ENCODE measurements at places on chromosomes 3 and 15.

DNA sequence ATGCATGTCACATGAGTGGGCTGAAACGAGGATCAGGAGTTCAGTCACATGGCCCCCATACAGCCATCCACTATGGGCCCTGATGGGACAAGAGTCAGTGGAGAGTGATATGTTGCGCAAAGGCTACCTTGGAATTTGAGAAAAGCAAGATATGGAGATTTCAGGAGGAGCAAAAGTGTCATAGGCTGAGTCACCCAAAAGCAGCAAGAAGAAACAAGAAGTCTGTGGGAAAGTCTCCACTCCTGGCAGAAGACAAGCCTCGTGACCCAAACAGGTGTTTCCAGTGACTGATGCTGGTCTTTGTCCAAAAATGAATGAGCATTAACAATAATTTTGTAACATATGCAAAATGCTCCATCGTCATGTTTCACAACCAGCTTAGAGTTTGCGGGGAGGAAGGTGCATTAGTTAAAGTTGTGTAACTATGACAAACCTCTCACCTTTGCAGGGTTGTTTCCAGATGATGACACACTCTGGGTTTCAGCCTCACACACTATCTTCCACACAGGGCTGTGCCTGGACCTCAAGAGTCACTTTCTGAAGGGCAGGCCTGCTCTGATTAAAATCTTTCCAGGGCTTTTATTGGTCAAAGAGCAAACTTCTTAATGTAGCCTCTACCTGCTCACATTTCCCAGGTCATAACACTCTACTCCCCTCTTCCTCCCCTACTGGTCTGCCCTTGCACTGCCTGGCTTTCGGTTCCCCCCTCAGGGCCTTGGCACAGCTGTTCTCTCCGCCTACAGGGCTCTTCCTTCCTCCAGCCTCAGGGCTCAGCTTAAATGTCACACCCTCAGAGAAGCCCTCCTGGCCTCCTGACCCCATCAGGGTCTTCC is 3.9 kb upstream of the DNASE1L3 start:
- DNase-seq = peak; percentile 45

DNA sequence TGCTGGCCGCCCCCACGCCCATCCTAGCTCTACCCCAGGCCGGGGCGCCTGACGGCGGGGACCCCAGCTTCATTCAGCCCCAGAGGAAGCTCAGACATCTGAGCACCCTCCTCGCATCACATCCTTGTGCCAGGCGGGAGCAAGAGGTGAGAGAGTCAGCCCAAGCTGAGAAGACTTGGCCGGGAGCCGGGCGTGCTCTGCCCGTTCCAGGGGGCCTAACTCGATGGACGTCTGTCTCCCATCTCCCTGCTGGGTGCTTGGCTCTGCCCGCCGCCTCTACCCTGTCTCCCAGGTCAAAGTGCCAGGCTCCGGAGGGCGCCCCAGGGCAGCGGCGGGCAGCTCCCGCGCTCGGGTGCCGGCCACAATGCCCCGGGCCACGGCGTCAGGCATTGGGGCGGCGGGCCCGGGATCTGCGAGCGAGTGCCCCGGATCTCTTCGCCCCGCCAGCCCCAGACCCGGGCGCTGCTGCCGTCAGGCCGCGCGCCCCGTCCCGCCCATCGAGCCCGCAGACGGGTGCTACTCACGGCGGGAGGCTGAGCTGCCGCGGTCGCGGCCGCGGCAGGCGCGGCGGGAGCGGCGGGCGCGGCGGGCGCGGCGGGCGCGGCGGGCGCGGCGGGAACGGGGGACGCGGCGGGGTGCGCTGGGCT is 388 bp downstream of the DAPK2 start:
- no peak for DNase-seq

- DNase-seq = no peak
Observed at GRCh38 chr3:71086777-71087142, 496.8 kb downstream of the FOXP1 start.

DNA sequence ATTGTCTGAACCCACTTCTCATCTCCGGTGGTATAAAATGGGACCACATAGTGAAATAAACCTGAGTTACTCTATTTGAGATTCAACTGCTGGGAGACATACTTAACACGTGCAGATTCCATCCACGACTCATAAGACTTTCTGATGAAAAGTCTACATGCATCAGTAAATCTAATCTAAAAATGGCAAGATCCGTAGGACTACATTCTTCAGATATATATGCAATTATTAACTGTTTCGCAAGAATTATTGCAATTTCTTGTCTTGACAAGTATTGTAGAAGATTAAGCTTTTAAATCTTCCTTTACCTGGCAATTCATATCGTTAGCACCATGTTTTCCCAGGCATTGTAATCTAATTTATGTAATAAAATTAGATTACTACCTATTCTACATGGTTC is 718.7 kb upstream of the CBLB start:
- no peak for DNase-seq

GRCh38 chr15:59203657-59204056 is 3.0 kb upstream of the LDHAL6B start:
- DNase-seq = no peak

DNA sequence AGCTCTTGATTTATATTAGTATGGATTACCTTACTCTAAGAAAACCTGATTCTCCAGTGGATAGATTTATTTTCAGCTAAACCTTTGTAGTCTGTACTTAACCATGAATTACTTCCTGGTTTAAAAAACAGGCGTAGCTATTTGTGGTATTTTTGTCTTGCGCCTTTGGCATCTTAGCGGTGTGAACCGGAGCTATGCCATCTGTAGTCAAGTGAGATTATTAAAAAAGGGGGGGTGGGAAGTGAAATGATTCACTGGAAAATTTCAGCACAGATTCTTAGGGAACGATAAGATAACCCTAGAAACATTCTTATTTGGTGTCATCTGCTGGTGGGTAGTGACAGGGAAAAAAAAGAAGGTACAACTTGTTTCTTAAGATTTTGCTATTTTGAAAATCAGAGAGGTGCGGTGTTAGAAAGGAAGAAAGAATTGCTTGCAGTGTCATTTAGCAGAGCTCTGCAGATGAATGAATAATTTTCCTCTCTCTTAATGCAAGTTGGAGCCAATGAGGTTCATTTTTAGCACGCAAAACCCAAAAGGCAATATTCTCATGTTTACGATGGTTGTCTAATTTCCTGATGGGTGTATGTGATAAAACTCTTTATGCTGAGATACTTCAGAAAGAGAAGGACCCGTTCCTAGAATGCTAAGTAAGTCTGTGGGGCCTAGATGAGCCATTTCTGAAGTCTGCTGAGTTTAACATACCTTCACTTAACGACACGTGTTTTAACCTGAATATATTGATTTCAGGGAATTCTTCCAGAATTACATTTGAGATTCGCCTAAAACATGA is 44.0 kb downstream of the PSMD6 start:
- peak; percentile 37 for DNase-seq

DNA sequence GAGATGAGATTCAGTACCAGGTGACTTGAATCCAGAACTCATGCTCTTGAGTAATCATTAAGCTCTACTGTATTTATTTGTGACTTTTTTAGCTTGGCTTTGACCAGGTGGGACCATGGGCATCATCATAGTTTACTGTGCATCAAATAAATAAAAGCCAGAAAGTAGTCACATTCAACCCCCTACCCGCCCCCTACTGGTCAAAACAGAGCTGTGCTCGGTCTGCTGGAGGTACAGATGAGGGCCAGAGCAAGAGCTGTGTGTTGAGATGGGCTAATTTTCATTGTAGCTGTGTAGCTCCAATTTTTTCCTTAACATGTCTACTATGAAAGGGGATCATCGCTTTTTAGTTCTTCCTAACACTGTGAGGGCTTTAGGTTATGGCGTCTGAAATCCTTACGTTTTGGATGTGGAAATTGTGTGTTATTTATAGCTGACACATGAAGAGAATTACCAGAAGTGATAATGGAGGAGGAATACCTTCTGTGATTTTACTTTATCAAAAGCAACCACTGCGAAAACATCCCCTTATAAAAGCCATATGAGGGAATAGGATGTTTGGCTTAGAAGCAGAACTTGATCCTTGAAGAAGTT is 375.1 kb downstream of the PTPRG start:
- DNase-seq = peak; percentile 4

- peak; percentile 39 for DNase-seq
Observed at GRCh38 chr3:51799879-51800749, 21.1 kb upstream of the IQCF6 start.

DNA sequence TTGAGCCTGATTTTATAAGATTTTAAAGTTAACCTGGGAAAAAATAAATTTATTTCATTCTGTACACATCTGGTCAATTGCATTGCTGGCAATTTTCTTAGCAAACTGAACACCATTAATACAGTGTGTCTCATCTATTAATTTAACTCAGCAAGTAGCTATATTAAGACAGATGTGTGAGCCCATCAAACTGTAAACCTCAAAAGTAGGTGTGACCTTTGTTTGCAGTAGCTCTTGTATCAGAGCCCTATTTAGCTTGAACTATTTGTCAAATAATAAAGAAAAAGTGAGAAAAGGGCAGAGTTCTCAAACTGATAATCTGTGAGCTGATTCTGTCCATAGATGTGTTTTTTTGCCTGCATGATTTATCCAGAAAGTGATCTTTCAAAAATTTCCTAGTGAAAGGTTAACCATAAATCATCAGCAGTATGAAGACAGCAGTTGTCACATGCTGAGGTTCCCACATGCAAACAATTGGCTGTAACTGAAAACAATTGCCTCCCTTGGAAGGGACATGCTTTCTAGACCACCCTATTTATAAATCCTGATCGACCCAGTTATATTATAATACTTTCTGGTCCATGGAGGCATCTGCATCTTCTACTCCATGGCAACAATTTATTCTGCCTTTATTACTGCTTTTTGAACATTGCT is 646.5 kb downstream of the NSUN3 start:
- no peak for DNase-seq

GRCh38 chr15:70079888-70080287 is 17.8 kb downstream of the TLE3 start:
- DNase-seq = no peak

- DNase-seq = no peak
Observed at GRCh38 chr3:119308355-119308754, 14.2 kb downstream of the ARHGAP31 start.

Data from stimulated activated CD4-positive, alpha-beta T cell treated with anti-CD3 and anti-CD28 coated beads, Interleukin-4, amount 100 ng/mL, for 24 hours (primary cell).